ENCODE measurements at places on chromosomes 1 and 21.

- DNase-seq, result no peak
These were observed 179.5 kb upstream of the VAMP3 start for GRCh38 chr1:7591565-7591964.

- DNase-seq, result no peak
These were observed 13.7 kb downstream of the PIK3CD start for GRCh38 chr1:9665193-9665592.

DNA sequence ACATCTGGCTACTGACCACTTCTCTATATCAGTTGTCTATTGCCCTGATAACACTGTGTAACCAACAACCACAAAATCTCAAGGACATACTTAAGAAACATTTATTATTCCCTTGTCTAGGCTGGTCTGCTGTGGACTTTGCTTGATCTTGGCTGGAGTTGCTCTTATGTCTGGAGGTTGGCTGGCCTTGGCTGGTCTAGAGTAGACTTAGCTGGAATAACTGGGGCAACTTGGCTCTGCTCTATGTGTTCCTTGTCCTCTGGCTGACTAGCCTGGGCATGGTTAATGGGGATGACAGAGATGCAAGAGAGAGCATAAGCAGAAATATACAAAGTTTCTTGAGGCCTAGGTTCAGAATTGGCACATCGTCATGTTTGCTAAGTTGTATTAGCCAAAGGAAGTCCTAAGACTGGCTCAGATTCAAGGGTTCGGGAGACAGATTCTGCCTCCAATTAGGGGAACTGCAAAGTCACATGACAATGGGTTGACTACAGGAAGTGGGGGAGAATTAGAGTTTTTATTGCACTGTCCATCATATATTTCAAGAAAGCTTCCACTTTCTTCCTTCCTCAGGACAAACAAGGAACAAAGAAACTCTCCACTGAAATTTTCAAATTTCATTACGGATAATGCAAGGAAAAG lies 61.4 kb upstream of the HMCN1 start:
- no peak for DNase-seq

DNA sequence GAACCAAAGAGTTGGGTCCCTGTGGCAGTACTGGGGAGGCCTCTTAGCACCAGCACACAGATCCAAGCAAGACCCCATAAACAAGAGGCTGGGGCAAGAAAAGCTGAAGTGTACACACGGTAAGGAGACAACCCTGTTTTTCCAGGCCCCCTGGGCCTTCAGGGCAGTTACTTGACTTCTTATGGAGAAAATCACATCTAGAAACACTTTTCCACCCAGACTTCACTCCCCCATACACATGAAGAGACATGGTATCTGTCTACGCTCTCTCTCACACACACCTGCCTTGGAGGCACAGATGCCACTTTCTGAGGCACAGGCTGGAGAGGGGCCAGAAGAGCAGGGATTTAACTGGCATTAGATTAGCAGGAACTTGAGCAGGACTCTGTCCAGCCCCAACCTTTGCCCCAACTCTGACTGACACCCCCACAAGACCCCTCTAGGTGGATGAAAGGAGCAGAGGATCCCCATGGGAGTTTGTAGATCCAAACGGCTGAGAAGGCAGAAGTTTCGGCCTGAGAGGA lies 2.2 kb downstream of the CERS2 start:
- no peak for DNase-seq

- DNase-seq, result no peak
These were observed 30.4 kb upstream of the LRRC38 start for GRCh38 chr1:13544221-13544556.

- DNase-seq, result no peak
These were observed 156.5 kb downstream of the EIF4G3 start for GRCh38 chr1:21020151-21020550.

DNA sequence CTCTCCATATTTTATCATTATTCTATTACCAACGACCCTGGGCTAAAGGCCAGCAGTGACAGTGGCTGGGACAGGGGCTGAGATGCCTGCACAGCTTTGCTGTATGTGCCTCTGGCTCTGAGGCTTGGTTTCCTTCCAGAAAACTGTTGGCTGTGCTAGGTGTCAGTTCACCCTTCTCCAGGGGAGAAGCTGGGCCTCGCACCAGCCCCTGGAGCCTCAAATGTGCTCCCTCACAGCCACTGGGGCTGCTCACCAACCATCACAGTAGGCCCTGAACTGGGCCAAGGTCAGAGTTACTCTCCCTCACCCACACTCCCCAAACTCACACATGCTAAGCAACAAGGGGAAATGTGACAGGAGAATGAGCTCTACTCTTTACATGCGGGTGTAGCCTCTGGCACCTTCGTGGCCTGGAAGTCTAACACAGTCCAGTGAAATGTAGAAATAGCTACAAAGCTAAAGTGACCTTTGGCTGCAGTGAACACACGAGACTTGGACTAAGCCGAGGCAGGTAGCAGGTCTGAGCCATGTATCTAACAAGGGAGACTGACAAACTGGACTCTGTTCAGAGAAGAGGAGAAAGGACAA lies 4.7 kb upstream of the CD160 start:
- no peak for DNase-seq

DNA sequence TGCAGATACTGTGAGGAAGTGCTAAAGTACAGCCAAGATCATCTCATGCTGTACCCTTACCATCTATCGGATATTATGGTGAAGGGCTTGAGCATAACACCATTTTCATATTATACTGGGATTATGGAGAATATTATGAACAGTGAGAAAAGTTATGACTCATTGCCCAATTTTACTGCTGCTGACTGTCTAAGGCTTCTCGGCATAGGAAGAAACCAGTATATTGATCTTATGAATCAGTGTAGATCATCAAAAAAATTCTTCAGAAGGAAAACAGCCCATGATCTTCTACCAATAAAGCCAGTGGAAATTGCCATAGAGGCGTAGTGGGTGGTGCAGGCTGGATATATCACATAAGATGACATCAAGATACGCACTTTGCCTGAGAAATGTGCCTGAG lies 47.7 kb downstream of the PPIAL4G start:
- DNase-seq, result no peak

GRCh38 chr1:60903591-60903990 lies 178.8 kb upstream of the NFIA start:
- no peak for DNase-seq

GRCh38 chr1:185670187-185670627 lies 64.0 kb upstream of the HMCN1 start:
- no peak for DNase-seq

DNA sequence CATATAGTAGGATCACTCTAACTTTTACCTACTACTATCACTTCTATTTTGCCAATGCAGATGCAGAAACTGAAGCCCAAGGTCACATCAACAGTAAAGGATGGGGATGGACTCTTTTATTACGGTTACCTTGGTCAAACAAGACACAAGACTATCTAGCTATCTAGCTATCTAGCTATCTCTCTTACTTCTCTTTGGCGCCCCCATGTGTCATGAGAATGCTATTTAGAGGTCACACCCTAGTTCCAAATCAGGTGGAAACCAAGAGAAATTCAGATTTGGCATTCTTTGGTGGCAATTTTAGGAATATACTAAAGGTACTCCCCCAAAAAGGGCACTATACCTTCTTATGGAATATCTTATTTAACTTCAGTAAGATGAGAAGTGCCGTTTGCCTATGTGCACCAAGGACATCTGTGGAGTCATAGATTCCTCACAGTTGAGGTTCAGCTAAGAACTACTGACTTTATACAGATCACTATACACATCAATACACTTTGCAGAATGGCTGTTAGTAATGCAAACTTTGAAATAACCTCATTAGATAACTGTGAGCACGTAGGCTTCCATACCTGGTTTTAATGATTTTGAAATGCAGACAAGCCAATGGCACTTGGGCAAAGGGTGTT lies 6.7 kb downstream of the ZNF648 start:
- DNase-seq, result no peak

DNA sequence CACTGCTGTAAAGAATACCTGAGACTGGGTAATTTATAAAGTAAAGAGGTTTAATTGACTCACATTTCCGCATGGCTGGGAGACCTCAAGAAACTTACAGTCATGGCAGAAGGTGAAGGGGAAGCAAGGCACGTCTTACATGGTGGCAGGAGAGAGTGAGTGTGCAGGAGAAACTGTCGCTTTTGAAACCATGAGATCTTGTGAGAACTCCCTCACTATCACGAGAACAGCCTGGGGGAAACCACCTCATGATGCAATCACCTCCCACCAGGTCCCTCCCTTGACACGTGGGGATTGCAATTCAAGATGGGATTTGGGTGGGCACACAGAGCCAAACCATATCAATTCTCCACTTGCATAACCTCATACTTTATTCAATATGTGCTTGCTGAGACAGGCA lies 76.6 kb downstream of the GIPC2 start:
- no peak for DNase-seq

DNA sequence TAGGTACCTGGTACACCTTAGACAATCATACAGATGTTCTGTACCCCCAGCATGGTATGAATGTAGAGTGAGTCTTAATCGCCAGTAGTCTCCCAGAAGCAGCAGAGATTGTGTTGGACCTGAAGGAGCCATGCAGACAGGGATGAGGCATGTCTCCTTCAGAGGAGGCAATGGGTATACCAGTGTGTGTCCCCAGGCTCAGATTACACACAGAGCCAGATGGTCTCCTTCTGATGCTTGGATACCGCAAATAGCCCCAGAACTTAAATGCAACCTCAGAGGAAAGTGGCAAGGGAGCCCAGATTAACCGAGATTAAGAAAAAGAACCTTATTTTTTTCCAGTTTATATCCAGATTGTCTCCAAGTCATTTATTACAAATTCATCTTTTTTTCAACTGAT lies 96.8 kb upstream of the C21orf91 start:
- no peak for DNase-seq

DNA sequence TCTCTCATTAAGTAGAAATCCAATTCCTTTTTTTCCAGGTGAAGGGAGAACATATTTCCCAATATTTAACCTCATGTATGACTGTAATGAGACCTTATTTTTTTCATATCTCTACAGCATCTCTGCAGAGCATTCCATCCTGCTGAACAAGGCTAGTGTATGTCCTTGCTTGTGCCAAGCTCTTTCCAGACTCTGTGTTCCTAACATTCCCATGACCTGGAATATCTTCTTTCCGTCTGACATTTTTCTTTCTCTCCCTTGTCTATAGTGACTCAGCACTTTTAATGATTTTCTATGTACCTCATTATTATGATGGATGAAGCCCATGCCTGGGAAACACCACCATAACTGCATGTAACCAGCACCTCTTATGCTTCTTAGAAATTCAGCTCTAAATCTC lies 278.3 kb upstream of the NRIP1 start:
- DNase-seq, result no peak

- no peak for DNase-seq
These were observed 3.1 kb upstream of the TXNIP start for GRCh38 chr1:145999321-146000024.

DNA sequence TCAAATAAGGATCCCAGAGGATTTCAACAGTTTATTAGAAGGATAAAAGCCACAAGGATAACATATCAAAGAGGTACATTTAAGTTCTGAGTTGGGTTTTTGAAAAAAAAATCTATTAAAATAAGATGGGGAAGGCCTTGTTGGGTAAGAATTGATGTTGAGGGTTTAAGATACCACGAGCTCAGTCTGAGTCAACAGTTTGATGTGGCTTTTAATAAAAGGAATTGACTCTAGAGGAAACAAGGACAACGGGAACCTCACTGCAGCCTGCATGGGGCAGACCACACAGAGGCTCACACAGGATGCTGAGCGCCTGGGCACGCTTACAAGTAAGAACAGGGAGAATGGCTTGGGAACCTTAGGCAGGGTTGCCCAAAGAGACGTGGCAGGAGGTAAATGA lies 107.5 kb downstream of the TIAM1 start:
- DNase-seq, result no peak

DNA sequence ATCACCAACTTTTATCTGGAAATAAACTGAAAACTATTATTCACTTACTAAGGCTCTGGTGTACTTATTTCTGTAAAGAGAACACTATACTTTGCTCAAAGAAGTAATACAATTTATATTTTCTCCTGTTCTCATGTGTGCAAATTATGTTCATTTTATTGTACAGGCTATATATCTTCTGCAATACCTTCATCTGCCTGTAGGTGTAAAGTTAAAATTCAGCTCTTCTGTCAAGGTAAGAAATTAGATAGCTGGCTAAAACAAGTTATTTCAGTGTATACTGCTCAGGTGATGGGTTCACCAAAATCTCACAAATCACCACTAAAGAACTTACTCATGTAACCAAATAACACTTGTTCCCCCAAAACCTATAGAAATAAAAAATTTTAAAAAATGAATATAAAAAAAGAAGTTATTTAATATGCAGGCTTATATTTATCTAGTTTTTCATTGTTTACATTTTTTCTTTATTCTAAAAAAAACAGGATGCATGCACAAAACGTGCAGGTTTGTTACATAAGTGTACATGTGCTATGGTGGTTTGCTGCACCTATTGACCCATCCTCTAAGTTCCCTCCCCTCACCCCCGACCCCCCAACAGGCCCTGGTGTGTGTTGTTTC lies 81.5 kb downstream of the PTGER3 start:
- DNase-seq, result no peak

DNA sequence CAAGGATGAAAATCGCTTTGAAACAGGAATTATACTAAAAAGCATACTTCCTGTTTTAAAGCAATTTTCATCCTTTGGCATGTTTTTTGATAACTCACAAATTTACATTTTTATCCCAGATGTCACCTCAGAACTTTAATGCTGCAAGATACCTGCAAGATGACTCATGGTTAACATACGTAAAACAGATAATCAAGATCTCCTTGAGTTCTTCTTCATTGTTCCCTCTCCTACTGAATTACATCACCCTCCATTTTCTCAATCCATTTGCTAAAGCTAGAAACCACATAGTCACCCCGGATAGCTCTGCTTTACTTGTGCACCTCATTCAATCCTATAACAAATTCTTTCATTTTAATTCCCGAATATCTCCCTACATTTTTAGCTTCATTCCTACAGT lies 1114.2 kb downstream of the PLA2G4A start:
- no peak for DNase-seq

DNA sequence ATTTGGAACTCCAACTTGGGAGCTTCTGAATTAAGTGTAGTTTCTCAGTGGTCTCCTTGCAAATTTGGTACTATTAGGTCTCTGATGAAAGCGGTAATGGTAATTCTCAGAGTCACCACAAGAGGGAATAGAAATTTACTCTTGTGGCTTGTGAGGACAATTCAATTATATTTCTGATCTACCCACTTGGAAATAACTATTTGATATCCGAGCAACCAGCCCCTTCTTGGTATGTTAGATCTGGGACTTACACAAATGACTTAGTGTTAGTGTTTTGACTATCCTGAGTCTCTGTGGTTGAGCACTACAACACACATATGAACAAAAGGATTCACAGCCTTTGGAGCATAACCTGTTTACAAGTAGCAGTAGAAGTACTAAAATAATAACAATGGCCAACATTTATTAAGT lies 68.1 kb downstream of the RPS6KA1 start:
- DNase-seq, result no peak

DNA sequence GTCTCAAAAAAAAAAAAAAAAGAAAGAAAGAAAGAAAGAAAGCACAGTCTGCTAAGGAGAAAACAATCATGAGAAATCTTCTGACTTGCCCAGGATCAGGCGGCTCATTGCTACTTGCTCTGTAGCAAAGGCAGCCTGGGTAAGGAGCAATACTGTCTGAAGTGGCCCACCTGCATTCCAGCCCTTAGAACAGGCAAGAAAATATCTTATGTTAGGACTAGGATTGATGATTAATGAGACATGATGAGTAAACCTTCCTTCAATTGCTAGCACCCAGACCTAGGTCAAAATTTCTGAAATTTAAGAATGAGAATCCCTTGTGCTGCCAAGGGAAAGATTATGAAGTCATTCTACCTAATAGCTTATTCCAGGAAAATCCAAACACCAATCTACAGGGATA lies 140.8 kb downstream of the DSCAM start:
- no peak for DNase-seq

GRCh38 chr1:89085781-89086180 lies 20.8 kb upstream of the GBP1 start:
- DNase-seq, result no peak

- no peak for DNase-seq
These were observed 1292.6 kb downstream of the BRINP3 start for GRCh38 chr1:189185097-189185496.

Data from caudate nucleus (tissue), 63 donors.